ENCODE measurements at places on chromosomes 4 and X.

GRCh38 chr4:138200236-138200590 lies 41.9 kb downstream of the SLC7A11 start:
- DNase-seq = no peak

DNA sequence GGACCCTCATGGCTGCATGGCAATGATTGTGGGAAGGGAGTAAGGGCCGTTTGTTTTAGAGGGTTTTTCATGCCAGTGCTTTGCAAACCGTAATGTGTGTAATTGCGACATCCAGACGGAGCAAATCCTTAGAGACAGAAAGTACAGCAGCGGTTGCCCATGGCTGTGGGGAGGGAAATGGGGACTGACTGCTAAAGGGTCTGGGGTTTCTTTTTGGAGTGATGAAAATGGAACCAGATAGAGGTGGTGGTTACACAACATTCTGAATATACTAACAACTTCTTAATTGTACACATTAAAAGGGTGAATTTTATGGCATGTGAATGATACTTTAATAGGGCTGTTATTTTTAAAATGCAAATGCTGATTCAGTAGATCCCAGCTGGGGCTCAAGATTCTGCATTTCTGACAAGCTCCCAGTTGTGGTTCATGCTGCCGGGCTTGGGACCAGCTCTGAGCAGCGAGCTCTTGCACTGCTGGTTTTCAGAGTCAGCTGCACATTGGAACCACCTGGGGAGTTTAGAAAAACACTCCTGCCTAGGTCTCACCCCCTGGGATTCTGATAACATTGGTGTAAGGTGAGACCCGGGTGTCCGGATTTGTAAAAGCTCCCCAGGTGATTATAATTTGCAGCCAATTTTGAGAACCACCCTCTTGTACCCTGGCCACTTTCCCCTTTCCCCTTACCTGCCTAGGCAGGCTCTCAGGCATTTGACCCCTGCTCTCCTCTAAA lies 47.7 kb downstream of the PRPS1 start:
- peak; percentile 68 for DNase-seq

DNA sequence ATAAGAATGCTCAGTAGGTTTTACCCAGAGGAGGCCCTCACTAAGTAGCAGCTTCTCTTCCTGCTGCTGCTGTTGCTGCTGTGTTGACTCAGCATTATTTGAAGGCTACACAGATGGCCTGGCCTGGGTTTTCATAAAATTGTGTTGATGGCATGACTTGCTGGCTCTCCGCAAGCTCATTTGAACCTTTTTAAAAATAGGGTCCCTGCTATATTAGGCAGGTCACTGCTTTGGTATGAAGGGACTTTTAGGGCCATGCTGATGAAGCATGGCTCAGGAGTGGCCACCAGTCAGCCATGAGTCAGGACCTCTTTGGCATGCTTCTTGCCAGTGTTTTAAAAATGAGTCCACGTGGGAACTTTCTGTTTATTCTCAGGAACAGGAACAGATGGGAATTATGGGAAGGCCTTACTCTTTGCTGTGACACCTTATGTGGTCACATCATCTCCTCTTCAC lies 128.7 kb downstream of the MID1IP1 start:
- DNase-seq = peak; percentile 66

DNA sequence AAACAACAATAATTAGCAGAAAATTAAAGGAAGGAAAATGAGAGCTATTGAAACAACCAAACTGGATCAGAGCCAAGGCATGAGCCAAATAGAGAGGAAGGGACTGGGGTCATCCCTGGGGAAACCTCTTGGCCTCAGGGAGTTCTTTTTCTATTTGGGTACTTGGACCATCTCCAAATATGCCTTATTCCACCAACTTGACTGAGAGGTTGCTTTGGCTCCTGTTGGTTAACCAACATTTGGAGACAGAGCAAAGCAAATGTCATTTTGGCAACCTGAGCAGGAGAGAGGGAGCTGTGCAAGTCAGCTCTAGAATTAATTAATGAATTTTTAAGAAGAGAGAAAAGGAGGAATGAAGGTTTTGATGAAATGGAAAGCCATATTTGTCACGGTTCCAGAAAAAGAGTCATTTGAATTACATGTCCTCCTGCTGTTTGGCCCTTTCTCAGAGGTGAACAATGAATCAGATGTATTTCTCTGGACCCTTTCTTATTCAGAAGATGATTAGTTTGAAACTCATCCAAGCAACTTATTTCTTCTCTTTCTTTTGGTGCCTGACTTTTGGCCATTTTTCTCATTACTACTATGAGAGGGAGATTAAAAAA lies 119.1 kb downstream of the CNKSR2 start:
- DNase-seq = no peak

DNA sequence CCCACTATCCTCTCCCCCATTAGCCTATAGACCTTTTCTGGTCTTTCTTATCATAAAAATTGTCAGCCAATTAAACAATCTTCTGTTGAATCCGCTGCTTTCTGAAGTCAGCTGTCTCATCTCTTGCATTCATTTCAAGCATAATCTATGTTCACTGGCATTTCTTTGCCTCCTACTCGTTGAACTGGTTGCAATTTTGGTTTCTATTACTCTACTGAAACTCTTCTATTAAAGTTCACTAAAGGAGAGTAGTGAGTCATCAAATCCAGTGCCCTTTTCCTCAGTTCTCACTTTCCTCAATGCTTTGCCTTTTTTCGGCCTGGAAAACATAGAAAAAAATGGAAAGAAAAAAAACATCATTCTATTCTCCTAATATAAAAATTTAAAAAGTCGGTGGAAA lies 23.9 kb upstream of the CXCL13 start:
- peak; percentile 63 for DNase-seq

Data from renal cortical epithelial cell (primary cell).